ENCODE measurements at places on chromosomes 1 and 21.

GRCh38 chr1:25810341-25811299, 9.1 kb upstream of the MTFR1L start:
- DNase-seq, result peak; percentile 66

GRCh38 chr1:167469280-167469965, 48.9 kb downstream of the CD247 start:
- no peak for DNase-seq

DNA sequence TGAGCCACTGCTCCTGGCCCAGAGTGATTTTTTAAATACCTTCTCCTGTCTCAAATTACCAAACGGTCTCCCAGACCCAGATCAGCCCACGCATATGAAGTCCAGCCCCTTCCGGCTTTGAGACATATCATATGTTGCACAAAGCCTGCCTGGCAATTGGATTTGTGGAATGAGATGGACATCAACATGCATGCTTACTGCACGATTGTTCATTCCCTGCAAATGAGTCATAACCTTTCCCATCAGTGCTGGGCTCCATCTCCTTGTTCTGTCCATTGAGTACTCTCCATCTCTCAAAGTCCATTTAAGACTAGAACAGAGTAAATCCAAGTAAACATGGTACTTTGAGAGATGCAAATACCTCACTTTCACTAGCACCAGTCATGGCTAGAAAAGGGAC, 612.2 kb upstream of the USP24 start:
- DNase-seq, result no peak

- no peak for DNase-seq
Measured at GRCh38 chr1:31145648-31146047, 80.1 kb upstream of the PUM1 start.

DNA sequence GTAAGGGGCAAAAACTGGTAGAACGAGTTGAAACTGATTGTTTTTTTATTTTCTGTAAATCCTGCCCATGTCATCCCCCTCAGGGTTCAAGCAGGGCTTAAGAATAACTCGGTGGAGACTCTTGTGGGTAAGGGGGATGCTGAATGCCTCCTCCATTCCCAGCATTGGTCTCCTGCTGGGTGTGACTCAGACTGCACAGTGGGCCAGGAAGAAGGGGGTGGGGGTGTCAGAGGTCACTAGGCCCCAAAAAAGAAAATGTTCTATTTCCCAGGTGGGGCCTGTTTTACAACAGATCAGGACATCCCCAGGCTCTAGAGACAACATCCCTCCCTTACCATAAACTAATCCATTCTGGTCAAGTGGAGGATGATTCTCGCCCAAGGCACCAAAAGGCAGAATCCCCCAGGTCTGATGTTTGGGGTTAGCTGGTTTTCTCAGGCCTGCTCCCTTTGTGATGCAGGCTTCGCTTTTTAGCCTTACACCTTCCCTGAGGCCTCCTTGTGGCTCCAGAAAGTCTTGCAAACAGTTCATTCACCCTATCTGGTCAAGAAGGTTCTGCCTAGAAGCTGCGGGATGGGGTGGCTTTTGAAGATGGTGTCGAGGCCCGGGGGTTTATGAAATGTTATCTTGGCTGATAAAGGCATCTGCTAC, 10.7 kb upstream of the GRHL3 start:
- DNase-seq, result no peak

DNA sequence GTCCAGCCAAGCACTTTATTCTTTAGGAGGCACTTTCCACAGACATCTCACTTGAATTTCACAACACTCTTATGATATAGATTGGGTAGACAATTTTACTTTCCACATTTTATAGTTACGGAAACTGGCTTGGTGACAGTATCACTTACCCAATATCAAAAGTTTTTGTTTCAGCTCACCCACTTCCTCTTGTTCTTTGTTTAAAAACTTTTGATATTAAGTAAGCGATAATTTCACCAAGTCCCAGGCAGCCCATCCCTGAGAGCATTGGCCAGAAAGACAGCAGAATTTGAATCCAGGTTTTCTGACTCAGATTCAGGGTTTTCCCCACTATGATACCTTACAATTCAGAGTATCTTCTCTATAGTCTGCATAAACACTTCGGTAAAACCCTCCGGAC, 60.0 kb downstream of the LRIG2 start:
- DNase-seq, result no peak

DNA sequence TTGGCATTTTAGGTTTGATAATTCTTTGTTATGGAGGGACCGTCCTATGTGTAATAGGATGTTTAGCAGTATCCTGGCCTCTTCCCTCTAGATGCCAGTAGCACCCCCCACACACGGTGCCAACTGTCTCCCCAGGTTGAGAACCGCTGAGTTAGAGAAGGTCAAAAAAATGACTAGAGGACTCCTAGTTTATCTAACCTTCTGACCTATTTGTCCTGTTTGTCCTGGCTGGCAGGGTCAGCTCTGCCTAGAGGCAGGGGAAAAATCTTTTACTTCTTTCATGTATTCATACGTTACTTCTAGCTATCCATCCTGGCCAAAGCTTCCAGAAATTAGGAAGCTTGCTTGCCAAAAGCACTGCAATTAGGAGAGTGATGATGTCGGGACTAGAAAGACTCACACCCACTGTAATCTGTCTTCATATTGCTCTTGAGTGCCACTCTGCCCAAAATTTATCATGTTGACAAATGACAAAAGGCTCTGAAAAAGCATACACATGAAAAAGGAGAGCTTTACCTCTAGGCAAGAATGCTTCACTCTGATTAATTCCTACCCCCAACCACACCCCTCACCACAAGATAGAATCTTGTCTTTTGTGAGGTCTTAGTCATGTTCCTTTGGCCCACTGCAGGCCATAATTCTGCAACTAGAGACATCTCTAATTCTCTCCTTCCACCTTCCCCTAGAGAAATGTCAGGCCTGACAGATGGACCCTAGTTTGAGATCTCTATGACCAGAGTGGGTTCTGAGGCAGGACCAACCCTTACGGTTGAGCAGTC, 14.4 kb upstream of the AKR1A1 start:
- no peak for DNase-seq

- no peak for DNase-seq
Measured at GRCh38 chr1:14907416-14907815, 246.1 kb upstream of the TMEM51 start.

- DNase-seq, result no peak
Measured at GRCh38 chr1:9088807-9089206, 19.4 kb upstream of the SLC2A5 start.

DNA sequence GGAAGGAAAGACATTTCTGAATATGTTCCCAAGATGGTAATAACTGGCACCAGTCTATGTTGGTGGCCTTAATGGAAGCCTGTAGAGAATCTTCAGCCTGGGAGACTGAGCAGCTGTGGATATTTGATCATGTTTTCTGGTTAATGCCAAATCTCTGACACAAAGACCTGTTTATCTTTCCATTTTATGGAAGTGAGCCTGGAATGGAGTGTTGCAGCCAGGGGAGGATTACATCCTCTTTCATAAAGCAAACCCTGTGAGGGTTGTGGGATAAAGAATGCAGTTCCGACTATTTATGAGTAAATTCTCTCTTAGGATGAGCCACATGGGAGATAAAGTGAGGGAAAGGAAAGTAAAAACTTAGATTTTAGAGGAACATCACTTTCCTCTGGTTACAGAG, 144.1 kb downstream of the PCP4 start:
- no peak for DNase-seq

DNA sequence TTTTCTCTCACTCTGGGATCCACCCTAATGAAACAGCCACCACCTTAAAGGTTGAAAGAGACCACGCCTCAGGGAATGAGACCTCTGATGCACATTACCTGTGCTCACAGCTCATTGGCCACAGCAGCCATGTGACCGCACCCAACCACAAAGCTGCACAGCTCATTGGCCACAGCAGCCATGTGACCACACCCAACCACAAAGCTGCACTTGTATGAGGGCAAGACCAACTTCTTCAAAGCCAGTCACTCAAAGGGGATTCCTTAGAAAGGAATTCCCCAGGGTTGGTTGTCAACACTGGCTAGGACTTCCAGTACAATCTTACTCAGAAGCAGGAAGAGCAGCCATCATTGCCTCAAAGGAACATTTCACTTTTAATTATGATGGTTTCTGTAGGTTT, 43.6 kb upstream of the PDE9A start:
- no peak for DNase-seq

- DNase-seq, result no peak
Measured at GRCh38 chr1:150615346-150616201, 13.8 kb downstream of the ENSA start.

DNA sequence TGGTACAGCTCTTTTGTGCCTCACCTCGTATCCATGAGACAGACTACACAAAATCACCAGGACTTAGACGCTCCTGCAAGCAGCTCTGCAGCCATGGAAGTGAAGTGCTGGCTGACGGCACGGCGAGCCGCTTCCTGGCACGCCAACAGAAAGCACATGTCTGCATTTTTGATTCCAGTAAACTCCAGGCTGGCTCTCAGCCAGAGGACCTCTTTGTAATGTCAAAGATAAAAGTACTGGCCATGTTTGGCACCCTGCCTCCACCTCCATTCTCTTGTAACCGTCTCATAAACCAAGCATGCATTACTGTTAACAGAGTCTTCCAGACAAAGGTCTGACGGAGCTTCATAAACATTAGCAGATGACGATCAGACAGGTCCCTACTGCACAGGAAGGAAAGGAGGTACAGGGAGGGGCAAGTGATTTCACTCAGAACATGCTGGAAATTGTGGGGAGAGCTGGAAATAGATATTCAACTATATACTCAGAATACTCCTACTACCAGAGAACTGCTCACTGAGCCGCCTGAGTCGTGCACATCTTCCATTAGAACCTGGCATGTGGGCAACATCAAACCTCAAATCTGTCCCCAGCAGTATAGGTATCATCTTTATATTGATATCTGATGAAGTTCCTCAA, 632.0 kb downstream of the SMYD3 start:
- DNase-seq, result no peak

DNA sequence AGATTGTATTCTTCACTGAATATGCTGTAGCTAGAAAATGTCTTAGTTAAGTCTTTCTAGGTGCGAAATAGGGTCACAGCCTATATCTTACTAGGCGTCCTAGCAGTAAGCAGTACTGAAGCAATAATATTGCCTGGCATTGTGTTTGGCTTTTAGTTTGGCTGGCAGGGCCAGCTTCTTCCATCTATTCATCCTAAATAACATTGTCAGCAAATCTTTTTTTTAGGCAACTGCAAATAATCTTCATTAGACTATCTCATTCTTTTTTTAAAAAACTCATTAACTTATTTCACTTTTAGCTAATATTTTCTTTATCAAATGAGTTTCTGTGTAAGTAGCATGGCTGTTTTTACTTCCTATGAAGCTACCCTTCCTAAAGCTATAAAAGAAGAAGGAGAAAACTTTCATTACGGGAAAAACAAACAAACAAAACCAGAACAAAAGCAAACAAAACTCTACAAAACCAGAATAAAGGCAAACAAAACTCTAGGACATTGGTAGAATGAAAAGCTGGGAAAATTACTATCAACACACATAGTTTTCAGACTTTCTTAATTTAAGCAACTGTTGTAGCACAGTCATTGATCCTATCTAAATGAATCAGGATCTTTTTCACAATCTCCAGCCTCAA, 506.0 kb downstream of the DPYD start:
- DNase-seq, result no peak

DNA sequence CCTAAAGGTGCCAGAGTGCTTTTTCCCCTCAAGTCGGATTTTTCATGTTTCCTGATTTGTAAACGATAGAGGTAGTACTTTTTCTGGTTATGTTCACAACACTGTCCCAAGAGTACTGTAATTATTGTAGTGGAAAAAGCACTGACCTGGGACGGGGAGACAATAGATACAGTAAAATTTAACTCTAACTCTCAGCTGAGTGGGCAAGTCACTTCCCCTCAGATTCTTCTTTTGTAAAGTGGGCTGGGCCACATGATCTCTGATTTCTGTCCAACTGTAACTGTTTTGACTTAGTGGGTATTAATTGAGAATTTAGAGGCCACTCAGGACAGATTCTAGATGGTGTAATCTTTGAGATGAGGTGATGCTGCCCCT, 19.1 kb downstream of the MARCKSL1 start:
- DNase-seq, result no peak

GRCh38 chr1:84253036-84253435, 48.5 kb upstream of the SAMD13 start:
- no peak for DNase-seq

DNA sequence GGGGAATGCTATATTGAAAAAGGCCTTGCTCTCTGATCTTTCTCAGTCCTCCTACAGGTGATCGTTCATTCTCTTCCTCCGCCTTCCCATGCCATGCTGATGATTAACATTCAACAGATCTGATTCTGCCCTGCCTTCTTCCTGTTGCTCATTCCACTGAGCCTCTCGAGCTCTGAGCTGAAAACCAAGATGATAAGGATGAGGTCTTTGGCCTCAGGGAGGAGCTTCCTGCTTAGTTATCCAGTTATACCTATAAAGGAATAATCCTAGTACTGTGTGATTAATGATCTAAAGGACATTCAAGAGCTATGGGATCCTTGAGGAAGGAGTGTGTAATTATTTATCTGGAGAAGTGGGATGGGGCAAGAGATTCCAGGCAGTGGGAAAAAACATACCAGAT, 25.2 kb upstream of the MAP3K7CL start:
- DNase-seq, result no peak

DNA sequence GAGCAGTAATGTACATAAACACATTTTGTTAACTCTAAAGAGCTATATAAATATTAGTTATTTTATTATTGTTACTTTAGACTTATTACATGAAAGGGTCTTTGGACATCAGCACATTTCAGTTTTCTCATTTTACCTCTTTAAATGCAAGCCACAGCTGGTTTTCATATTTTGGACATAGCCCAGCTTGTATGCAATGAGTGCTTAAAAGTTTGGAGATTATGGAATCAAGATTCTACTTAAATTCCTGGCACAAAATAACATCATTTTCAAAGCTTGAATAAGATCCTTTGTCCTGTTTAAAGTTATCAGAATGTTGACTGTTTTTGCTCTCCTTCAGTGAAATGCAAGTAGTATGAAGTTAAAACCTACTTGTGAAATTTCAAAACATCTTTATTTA, 15.5 kb upstream of the LEPR start:
- DNase-seq, result no peak

DNA sequence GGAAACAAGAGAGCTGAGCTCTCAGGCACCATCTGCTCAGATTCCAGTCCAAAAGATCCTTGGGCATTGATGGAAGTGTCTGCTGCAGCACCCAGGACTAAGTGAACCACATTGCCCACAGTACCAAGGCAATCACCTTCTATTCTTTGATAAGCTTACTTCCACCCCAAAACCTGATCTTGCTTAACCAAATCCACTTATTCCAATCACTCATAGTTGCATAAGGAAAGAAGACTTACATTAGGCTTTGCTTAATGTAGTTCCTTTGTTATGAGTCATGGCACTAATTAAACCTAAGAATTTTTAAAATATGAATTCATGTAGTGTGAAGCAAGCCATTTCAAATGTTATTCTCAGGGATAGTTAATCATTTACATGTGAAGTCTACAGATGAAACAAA, 84.5 kb downstream of the UCHL5 start:
- DNase-seq, result no peak

- no peak for DNase-seq
Measured at GRCh38 chr1:47442842-47443529, 5.1 kb downstream of the FOXD2 start.
